ENCODE measurements at places on chromosomes 5 and 9. TPM values are rescaled to one million over a fixed set of nuclear protein-coding genes. Genes with fewer than 3 reads are reported as not detected.

GAPT gene
- 1.3 TPM for total RNA-seq

BHMT2 gene
- 0.90 TPM for total RNA-seq

GRCh38 chr9:36424289-36425055 lies 24.4 kb upstream of the RNF38 start:
- DNase-seq: no peak

DNA sequence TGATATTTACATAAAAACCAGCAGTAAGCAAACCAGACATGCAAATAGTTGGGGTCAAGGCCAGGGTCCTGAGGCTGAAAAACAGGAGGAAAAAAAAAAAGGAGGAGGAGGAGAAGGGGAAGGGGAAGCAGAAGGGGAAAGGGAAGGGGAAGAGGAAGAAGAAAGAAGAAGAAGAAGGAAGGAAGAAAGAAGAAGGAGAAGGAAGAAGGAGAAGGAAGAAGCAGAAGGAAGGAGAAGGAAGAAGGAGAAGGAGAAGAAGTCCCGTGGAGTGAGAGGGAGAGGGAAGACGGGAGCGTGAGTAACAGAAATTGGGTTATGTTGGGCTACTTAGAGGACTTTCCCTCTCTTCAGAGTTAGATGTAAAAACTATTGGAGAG lies 24.6 kb upstream of the NSG2 start:
- DNase-seq: no peak

DNA sequence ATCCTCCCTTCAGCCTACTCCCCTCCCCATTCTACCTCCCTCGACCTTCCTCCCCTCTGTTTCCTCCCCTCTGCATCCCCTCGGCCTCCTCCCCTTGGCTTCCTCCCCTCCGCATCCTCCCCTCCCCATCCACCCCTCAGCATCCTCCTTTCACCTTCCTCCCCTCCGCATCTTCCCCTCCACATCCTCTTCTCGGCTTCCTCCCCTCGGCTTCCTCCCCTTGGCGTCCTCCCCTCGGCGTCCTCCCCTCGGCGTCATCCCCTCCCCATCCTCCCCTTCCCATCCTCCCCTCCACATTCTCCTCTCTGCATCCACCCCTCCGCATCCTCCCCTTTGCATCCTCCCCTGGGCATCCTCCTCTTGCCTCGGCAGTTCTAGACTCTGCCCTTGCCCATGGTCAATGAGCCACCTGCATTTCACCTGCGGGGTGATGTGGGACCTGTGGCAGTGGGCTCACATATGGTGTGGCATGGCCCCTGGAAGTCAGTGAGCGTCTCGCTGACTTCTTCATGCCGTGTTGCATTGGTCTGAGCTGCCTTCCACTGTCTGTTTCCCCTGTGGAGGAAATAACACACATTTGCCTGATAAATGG lies 113.0 kb downstream of the WNK2 start:
- no peak for DNase-seq

DNA sequence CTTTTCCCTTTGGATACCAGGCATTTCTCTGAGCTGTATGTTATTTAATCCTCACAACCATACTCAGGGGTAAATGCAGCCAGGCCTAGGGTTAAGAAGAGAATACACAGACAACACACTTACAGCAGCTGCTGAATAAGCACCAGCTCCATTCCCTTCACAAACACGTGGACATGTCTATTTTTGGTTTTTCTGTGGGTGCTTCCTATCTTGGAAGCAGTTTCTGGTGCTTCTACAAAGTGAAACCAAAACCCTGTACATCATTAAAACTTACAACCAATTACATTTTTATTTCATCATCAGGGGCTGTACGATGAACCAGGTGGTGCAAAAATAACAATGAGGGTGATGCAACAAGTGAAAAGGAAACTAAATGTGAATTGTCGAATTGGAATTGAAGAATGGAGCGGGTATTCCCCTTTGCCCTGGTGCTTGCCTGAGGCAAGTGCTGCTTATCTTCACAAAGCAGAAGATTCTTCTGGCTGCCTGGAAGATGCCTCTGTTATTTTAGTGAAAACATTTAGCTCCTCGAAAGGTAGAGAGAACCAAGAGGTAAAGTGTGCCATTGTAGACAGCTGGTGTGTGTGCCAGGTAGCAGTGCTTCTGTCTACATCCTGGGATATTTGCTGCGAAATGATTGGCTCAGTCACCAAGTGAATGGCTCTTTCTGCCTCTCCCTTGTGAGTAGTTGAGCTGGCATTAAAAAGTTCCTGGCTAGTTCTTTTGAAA lies 18.6 kb upstream of the IFNB1 start:
- DNase-seq: no peak

GRCh38 chr5:36648426-36648825 lies 42.0 kb downstream of the SLC1A3 start:
- DNase-seq: no peak
